ENCODE measurements at places on chromosomes 7 and 10.
A peak's percentile ranks its signal among the peaks of the same experiment; 100 is the strongest.

DNA sequence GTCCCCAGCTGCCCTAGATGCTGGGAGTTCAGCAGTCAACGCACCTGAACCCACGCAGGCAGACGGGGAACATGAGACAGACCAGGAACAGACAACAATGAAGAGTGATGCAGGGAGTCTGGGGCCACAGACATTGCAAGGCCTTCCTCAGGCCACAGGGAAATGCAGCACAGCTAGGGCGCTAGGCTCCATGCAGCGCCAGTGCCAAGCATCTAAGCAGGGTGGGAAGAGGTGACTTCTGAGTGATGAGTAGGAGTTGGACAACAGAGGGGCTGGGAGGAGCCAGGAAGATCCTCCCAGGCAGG is 7.7 kb upstream of the RET start:
- DNase-seq, result no peak

DNA sequence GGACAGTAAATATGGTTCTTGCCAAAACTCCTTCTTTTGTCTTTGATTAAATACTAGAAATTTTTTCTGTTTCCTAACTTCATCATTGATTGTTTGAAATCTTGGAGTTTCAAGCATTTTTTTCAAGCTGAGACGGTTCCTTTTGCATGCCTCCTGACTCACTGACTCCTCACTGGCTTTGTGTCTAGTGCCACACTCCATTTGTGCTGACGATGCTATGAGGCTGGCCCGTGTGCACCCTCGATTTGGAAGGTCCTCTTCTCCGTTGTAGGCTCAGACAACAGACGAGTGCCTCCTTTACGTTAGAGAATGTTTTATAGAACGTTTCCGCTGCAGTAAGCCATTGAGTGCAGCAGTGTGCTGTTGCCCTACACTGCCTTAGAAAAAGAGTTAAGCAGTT is 10.8 kb upstream of the CSGALNACT2 start:
- DNase-seq, result no peak

- DNase-seq, result no peak
Measured at GRCh38 chr7:52547308-52547910, 488.0 kb upstream of the POM121L12 start.

DNA sequence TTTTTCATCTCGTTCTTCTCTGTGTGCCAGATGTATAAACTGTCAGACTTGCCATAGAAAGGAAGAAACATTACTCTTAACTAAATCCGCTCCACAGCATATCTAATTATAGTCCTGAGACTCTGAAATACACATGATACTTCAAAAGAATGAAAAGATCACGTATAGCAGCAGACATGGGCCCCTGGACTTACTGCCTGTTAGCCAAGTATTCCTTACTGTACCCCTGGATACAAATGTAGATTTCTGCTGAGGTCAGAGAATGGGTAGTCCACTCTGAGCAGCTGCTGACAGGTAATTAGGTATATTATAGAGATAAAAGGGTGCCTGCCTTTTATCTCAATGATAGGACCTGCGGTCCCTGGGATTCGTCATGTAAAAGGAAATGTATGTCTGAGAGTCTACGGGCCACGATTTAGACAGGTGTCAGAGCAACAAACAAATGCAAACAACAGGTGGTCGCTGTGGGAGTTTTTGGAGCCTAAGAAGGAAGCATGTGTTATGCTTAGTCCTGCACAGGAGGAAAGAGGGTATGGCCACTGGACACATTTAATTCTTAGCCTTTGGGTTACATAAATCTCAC is 69.4 kb downstream of the VOPP1 start:
- no peak for DNase-seq

GRCh38 chr7:40541336-40541735 is 406.5 kb downstream of the SUGCT start:
- DNase-seq, result no peak

DNA sequence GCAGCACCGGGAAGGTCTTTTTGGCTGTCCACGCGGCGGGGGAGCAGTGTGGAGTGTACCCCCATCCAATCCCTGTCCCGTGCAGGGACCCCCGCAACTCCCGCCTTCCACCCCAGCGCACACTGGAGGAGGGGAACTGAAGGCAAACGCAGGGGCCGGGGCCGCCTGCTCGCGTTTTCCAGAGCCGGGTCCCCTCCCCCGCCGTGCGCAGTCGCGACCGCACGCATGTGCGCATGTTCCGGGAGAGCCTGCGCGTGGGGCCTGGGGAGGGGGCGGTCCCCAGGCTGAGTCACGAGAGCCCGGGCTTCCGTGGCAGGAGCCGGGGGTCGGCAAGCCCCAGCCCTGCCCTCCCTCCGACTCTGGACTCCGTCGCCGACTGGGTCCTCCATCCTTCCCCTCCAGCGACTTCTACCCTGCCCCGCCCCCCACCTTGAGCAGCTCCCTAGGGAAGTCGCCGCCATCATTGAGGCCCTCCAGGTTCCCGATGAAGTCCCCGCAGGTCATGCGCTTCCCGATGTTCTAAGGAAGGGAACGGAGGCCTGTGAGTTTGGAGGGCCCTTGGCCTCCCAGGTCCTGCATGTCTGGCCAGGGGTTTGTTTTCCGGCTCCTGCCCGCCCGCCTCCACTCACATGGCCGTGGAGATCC is 8.0 kb downstream of the PSD start:
- DNase-seq, result no peak

- DNase-seq, result no peak
Measured at GRCh38 chr7:68433462-68434070, 1164.7 kb upstream of the AUTS2 start.

GRCh38 chr7:157527686-157528085 is 190.9 kb downstream of the DNAJB6 start:
- DNase-seq, result no peak

GRCh38 chr7:84009051-84009450 is 185.5 kb downstream of the SEMA3A start:
- no peak for DNase-seq

DNA sequence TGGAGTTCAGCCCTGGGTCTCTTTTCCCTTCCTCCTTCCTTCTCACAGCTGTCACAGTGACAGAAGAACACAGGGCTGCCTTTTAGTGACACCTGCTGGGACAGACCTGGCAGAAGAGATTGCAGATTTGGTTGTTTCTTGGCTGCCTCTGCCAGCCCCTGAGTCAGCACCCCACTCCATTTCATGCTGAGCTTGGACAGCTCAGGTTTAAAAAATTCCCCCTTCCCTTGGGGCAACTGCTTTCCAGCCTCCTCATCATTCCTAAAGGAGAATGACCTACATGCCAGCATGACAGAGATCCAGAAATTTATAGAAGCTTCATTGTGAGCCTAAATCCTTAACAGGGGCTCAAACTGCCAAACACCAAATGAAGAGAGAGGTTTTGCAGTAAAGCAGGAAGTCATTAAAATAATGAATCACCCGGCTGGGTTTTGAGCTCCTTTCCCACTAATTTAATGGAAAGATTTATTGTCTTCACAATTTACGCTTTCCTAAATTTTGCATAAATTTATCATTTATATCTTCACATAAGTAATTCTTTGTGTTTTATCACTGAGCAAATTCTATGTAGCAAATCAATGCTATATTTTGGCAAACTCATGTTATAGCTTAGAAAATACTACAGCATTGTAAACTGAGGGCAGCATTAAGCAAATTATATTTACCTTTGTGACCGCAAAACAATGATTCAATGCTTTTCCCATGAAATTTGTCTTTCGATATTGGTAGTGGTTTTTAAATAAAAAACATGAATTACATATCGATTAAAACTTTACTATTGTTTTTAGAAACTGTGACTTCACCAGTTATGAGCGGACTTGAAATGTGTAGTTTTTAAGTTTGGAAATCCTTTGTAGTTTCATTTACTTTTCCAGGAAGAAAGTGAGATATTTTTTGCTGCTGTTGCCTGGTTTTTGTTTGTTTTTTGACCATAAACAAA is 399.5 kb upstream of the ANKRD30A start:
- DNase-seq, result peak; percentile 68

- DNase-seq, result no peak
Measured at GRCh38 chr10:52436664-52437063, 122.6 kb downstream of the DKK1 start.

- DNase-seq, result no peak
Measured at GRCh38 chr7:148201992-148202391, 388.6 kb upstream of the C7orf33 start.

DNA sequence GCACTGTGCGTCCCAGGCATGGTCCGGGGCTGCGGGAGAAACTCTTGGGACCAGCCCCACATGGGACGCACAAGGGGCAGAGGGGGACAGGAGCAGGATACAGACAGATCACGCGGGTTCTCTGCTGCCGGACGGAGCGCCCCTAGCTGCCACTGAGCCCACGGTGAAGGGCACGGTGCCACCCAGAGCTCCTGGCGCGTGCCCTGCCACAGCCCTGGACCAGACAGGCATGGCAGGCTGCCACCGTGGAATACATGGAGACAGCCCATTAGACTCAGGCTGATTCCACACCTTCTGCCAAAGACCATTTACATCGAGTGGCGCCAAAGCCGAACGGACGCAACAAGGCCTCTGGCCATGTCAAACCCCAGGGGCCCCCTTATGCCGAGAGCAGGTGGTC is 90.4 kb downstream of the MAD1L1 start:
- DNase-seq, result no peak

GRCh38 chr10:8072211-8072610 is 17.7 kb downstream of the GATA3 start:
- no peak for DNase-seq

GRCh38 chr7:20280475-20281351 is 50.0 kb upstream of the ITGB8 start:
- DNase-seq, result peak; percentile 89

- no peak for DNase-seq
Measured at GRCh38 chr10:88551246-88551645, 31.9 kb downstream of the RNLS start.

GRCh38 chr7:6423942-6424701 is 23.6 kb downstream of the DAGLB start:
- DNase-seq, result no peak

GRCh38 chr10:61682323-61682722 is 19.6 kb downstream of the CABCOCO1 start:
- DNase-seq, result no peak

GRCh38 chr7:29929018-29929807 is 60.4 kb downstream of the SCRN1 start:
- no peak for DNase-seq

GRCh38 chr10:126171555-126171954 is 216.7 kb downstream of the ADAM12 start:
- DNase-seq, result no peak

DNA sequence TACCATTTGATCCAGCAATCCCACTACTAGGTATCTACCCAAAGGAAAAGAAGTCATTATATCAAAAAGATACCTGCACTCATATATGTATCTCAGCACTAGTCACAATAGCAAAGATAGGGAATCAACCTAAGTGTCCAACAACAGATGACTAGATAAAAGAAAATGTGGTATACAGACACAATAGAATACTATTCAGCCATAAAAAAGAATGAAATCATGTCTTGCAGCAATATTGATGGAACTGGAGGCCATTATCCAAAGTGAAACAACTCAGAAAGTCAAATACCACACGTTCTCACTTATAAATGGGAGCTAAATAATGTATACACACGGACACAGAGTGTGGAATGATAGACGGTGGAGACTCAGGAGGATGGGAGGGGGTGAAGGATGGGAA is 146.0 kb downstream of the PARD3 start:
- DNase-seq, result no peak

DNA sequence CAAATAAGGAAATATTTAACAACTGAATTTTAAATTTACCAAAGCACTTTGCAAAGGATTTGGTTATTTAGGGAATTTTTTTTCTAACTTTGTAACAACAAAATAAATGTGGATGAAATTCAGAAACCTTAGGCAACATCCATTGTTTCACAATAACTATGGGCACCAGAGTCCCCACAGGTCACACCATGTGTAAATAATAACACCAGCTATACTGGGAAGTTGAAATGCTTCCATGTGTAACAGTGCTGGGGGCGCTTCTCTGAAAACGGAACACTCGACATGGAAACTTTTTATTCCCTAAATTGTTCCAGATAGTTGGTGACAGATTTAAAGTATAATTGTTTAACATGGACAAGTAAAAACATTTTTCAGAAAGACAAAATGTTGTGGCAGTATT is 818.6 kb downstream of the TNS3 start:
- no peak for DNase-seq

DNA sequence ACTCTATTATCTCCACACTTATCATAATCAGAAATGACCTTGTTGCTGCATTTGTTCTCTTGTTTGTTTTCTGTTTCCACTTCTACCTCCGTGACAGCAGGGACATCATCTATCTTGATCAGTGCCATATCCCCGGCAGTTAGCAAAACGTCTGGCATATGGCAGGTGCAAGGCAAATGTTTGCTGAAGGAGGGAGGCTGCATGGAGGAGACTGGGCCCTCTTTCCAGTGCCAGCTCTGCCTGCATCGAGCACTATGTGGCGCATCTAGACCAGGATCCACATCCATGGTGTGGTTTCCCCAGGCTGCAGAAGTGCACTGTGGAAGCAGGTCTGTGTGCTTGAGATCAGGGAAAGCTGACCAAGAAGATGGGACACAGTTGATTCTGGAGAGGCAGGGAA is 181.2 kb downstream of the KCNMA1 start:
- DNase-seq, result no peak

Data from HS-5 (cell line).